Myocyte (in vitro differentiated cells): ENCODE measurements at places on chromosomes 4 and X.

DNA sequence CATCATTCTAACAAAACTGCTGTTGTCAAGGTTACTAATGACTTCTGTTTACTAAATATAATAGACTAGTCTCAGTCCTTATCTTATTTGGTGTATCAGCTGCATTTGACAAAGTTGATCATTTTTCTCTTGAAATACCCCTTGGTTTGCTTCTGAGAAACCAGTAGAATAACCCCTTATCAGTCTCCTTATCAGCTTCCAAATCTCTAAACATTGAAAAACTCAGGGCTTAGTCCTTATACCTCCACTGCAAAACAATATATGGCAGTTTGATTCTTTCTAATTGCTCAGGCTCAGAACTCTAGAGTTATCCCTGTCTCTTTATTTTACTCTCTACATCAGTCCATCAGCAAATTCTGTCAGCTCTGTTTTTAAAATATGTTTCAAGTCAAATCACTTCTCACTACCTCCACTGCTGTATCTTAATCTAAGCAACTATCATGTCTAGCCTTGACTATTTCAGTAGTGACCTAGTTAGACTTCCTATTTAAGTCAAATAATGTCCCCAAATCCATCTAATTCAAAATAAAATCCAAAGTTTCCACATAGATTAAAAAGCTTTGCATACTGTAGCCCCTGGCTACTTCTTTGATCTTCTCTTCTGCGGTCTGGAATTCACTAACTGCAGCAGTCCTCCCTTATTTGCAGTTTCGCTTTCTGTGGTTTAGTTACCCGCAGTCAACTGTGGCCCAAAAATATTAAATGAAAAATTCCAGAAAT is 87.1 kb upstream of the NPNT start:
- DNase-seq: peak; percentile 13

GRCh38 chr4:184473499-184474262 is 669 bp downstream of the IRF2 start:
- DNase-seq: peak; percentile 41

DNA sequence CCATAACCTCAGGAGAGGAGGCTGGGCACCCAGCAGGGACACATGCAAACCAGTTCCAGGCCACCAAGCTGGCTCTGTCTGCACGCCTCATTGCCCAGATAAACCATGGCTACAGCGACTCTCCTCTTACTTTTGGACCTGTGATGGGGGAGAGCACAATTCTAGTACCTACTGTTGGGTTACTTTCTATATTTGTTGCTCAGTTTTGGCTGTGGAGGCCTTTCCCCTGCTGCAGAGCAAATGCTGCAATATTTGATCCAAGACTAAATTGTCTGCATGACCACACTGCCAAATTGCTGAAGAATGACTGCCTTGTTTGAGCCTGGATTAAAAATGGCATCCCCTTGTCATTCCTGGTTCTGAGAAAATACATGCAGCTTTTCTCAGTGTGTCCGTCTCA is 253.5 kb downstream of the ARHGAP10 start:
- DNase-seq: no peak

DNA sequence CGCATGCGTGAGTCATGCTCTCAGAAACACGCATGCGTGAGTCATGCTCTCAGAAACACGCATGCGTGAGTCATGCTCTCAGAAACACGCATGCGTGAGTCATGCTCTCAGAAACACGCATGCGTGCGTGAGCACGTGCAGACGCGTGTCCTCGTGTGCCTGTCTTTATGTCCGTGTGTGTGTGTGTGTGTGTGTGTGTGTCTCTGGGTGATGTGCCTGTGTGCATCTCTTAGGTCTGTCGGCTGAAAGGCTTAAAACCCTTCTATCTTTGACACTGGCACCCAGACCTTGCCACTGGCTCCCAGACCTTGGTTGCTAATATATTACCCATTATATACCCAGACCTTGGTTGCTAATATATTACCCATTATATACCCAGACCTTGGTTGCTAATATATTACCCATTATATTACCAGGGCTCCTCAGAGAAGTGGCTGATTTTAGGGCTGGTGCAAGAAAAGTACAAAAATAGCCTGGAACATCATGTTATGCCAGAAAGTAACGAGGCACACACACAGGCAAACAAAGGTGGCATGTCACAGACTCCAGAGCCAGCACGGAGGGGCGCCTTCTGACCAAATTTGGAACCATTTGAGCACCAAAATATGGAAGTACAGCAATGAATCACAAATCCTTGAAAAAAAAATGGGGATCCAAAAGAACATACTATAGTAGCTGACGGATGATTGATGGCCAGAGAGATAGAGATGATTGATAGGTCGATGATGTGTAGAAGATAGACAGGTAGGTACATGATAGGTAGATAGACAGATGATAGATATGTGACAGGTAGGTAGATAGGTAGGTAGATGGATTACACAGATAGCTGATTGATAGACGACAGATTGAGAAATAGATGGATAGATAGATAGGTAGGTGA is 19.2 kb upstream of the ADRA2C start:
- no peak for DNase-seq

- peak; percentile 95 for DNase-seq
Measured at GRCh38 chrX:46836701-46837557, at the start of gene RP2. TSS of gene RP2 (plus strand) at chrX:46837043. CDS start at chrX:46837101, 58 bp downstream.

DNA sequence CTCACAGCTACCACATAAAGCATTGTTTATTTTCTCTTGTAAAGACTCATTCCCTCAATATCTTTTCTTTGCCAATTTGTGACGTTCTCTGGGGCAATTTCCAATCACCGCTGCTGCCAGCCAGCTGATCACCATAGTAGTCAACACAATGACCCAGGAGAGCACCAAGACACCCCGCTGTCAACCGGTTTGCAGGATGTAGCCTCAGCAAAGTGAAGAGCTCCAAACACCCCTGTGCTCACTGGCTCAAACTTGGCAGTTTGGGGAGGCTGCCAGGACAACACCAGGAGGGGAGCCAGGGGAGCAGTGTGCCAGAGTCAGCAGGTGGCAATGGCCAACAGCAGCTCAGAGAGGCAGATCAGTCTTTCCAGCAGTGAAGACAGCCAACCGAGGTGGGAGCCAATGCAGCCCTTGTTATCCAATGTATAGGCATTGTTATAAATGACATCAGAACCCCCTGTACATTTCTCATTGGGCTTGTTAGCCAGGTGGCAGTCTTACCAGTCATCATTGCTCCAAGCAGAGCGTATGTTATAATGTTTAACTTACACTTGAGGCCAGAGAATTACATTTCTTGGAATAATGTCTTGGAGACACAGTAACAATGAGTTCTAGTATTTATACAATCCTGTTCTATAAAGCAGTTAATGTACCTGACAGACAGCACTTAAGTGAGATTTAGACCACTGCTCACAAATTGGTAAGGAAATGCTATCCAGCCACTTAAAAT is 274.9 kb upstream of the GK2 start:
- DNase-seq: no peak

- DNase-seq: no peak
Measured at GRCh38 chr4:149719357-149719756, 96.3 kb downstream of the IQCM start.

- peak; percentile 60 for DNase-seq
Measured at GRCh38 chrX:64204701-64205440, 637 bp downstream of the AMER1 start.

- no peak for DNase-seq
Measured at GRCh38 chr4:182711211-182711610, 206.0 kb downstream of the DCTD start.

GRCh38 chrX:131213400-131213799 is 75.7 kb downstream of the IGSF1 start:
- DNase-seq: no peak

- DNase-seq: no peak
Measured at GRCh38 chrX:152897222-152898131, at the start of gene ZNF185. TSS of gene ZNF185 (plus strand) at chrX:152898067. CDS start at chrX:152914490, 16,423 bp downstream.

DNA sequence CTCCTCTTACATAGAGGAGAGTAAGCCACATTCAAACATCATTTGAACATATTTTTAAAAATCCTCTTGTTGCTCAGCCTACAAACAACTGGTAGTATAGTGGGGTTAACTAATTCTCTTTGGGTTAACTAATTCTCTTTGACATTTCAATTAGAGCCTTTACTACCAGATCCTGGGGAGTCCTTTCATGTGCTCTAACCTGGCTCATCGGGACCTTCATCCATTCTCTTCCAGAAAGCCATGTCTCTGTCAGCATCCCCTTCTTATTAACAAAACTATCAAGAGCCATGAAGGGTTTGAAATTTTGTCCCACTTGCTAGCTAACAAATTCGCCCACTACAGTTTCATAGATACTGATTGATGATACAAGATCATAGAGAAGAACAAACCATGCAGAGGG is 349.8 kb upstream of the PABPC4L start:
- no peak for DNase-seq

GRCh38 chr4:37960098-37960497 is at the start of gene PTTG2:
TSS of gene PTTG2 (plus strand) at chr4:37960398. CDS start at chr4:37960435, 37 bp downstream.
- no peak for DNase-seq

GRCh38 chr4:135123632-135124031 is 922.0 kb upstream of the PABPC4L start:
- DNase-seq: no peak

GRCh38 chr4:155305619-155306018 is 71.1 kb downstream of the MAP9 start:
- no peak for DNase-seq

- no peak for DNase-seq
Measured at GRCh38 chr4:4666693-4667621, 125.1 kb upstream of the STX18 start.

DNA sequence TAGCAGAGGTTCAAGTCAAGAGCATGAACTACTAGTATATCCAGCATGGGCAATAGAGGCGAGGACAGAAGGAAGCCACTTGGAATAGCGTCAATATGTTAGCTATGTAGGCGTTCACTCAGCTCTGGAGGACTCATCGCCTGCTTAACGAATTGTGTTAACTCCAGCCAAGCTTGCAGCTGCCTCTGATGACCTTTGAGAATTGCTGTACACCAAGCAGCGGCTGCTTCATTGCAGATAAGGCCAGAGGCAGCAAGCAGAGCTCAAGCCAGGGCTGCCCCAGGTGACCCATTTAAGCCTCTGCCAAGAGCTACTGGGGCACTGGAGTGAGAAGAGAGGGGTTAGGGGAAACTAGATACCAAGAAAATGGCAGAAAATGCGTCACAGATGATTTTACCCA is 160.2 kb upstream of the IGFBP7 start:
- peak; percentile 11 for DNase-seq

DNA sequence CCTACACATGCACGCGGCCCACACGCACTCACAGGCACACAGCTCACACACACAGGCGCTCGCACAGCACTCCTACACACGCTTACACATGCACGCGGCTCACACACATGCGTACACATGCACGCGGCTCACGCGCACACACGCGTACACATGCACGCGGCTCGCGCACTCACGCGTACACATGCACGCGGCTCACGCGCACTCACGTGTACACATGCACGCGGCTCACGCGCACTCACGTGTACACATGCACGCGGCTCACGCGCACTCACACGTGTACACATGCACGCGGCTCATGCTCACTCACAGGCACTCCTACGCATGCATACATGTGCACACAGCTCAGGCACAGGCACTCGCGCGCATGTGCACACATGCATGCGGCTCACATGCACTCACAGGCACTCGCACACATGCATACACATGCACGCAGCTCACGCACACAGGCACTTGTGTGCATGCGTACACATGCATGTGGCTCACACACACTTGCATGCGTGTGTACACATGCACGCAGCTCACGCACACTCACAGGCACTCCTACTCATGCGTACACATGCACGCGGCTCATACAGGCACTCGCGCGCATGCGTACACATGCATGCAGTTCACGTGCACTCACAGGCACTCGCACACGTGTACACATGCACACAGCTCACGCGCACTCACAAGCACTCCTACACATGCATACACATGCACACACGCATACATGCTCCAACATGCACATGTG is 44.9 kb downstream of the GAK start:
- no peak for DNase-seq

DNA sequence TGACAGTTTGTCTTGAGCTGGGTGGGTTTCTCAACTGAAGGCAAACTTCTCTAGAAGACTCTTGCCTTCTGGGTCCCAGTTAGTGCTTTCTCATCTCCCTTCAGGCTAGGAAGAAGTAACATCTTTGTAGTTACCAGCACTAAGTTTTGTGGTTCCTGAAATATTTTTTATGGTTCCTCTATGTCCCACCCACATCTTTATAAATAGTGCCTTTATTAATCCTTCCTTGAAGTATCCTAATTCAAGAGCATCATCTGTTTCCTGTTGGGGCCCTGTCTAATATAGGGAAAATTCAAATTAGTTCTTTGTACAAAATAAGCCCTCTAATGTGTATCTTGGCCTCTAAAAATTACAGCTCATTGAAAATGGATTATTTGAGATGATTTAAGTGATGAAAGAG is 147.4 kb upstream of the MAOA start:
- DNase-seq: no peak
